ENCODE measurements at places on chromosomes 7 and 10.

- DNase-seq = peak; percentile 29
These were observed 108.1 kb upstream of the FAM133B start for GRCh38 chr7:92698237-92698841.

DNA sequence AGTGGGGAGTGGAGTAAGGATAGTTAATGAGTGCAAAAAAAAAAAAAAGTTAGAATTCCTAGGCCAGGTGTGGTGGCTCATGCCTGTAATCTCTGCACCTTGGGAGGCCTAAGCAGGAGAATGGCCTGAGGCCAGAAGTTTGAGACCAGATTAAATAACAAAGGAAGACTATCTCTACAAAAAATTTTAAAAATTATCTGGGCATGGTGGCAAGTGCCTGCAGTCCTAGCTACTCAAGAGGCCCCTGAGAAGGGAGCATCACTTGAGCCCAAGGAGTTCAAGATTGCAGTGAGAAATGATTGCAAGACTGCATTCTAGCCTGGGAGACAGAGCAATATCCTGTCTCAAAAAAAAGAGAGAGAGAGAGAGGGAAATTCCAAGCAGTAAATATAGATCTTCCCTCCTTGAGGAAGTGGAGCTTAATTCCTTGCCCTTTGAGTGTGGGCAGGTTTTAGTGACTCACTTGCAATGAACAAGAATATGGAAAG is 19.5 kb upstream of the CSTF2T start:
- no peak for DNase-seq

DNA sequence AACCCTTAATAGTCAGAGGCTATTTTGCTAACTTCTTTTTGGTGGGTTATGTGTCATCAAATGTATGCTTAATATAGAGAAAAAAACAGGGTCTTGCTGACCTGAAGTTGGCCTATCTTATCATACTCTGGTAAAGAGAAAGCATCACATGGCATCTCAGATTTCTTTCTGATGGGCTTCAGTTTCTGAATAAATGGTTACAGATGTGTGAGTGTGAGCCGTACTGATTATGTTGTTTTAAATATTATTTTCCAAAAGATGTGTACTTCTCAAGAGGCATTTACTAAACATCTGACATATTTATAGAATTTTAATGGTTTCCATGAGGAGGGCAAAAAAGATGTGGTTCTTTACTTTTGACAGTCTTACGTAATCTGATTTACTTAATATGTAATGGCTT is 28.4 kb downstream of the BBS9 start:
- DNase-seq = no peak

- no peak for DNase-seq
These were observed 14.3 kb upstream of the ZMIZ1 start for GRCh38 chr10:79054203-79055099.

DNA sequence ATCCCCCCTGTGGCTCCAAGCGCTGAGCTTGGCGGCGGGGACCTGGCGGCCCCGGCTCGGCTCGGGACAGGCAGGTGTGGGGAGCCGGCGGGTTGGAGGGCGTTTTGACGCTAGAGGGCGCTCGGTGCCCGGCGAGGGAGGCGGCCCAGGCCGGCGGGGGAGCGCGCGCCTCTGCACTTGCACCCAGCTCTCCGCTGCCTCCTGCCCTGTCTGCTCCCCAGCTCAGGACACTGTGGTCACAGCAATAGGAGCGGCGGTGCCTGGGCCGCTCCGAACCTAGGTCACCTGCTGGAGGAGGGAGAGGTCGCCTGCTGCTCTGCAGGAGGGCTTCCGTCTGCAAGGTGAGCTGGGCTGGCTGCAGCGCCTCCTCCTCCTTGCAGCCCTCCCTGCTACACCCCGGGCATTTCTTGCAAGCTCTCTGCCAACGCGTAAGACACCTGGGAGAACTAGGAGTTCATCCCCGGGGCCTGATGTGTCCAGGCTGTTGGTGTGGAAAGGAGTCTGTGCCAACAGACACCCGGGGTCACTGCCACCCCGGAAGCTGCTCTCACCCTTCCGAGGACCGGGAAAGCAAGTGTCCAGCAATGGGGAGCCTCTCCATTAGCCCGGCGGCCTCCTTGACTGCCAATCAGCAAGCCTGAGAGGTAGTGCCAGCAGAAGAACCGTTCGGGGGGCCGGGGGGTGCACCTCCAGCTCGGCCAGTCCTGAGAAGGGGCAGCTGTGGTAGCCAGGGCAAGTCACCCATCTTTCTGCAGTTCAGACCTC is 620.4 kb downstream of the GALNT17 start:
- DNase-seq = no peak

DNA sequence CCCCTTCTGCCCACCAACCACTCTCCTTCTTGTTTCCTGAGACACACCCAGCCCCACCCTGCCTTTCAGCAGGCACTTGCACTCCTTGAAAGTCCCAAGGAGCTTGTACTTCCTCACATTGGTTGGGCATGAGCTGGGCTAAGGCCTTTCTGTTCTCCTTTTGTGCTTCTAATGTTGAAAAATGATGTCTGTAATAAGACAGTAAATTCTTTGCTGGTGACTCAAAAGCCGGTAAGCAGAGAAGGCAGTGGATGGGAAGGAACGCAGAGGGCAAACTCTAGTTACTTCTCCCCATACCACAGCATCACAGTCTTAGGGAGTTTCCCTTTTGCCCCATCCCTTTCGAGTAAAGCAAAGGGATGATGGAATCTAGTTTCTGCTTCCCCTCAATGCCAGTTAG is 185.6 kb downstream of the PLXNA4 start:
- no peak for DNase-seq

- no peak for DNase-seq
These were observed 105.2 kb downstream of the CUBN start for GRCh38 chr10:17024461-17024860.

- DNase-seq = no peak
These were observed 26.8 kb upstream of the AGR3 start for GRCh38 chr7:16908561-16908960.

- no peak for DNase-seq
These were observed 105.6 kb downstream of the ARID5B start for GRCh38 chr10:62007145-62007544.

Measured in smooth muscle cell of the brain vasculature (primary cell).